Omental fat pad (tissue), 4 donors: ENCODE measurements at places on chromosomes 7 and 10.
A peak's percentile ranks its signal among the peaks of the same experiment; 100 is the strongest.

- no peak for DNase-seq
Observed at GRCh38 chr10:126131341-126131740, 235.0 kb downstream of the FANK1 start.

DNA sequence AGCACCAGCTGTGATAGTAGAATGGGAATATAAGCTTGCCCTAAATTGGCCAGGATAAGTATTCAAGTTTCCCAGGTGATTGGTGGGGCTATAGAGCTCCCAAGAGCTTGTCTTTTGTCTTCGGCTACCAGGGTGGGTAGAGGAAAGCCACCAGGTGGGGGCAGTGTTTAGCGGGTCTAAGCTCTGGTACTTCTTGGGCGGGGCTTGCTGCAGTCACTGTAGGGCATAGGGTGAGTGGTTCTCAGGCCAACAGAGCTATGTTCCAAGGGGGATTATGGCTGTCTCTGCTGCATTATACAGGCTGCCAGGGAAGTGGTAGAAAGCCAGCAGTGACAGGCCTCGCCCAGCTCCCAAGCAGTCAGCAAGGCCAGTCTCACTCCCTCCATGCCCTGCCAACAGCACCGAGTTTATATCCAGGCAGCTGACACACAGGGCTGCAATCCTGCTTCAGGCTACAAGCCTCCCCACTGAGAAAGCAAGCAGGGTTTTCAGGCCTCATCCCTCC is 110.7 kb downstream of the ZNF467 start:
- DNase-seq, result peak; percentile 44

DNA sequence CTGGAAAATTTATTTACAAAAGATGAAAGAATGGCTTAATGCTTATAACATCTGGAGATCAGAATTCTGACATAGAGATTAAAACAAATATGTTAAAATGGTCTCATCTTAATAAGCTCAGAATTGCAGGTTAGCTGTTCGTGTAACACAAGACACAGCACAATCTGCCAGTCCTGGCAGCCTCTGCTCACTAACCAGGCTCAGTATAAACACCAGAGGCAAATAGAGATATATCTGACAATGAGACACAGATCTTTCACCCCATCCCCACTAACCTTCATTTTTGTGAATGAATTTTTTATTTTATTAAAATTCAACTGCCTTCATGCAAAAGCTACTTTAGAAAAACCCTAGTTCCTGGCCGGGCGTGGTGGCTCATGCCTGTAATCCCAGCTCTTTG is 51.8 kb downstream of the RELN start:
- no peak for DNase-seq

DNA sequence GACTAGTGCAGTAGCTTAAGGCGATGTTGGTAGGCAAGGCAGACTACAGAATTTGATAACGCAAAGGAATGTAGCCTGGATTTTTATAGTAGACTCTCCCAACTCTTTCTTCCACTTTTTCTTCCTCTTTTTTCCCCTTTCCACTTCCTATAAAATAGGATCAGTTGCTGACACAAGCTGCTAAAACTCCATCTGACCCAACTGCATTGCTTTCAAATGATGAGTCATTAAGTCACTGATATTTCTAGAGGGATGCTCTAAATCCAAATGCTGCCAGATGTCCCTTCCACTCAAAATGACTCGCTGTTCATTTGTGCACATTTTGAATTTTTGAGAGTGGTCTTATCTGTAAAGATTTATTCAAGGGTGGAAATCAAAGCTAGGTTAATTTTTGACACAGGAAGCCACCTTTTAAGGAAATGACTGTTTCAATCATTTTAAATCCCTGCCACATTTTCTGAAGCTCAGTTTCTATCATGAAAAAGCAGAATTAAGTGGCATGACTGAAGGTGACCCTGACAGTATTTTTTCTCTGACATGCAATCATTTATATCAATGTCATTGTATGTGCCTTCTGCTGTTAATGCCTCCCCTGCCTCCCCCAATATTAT is 25.8 kb upstream of the SFMBT2 start:
- DNase-seq, result no peak

- DNase-seq, result no peak
Observed at GRCh38 chr10:43679509-43679908, 30.8 kb upstream of the ZNF32 start.

DNA sequence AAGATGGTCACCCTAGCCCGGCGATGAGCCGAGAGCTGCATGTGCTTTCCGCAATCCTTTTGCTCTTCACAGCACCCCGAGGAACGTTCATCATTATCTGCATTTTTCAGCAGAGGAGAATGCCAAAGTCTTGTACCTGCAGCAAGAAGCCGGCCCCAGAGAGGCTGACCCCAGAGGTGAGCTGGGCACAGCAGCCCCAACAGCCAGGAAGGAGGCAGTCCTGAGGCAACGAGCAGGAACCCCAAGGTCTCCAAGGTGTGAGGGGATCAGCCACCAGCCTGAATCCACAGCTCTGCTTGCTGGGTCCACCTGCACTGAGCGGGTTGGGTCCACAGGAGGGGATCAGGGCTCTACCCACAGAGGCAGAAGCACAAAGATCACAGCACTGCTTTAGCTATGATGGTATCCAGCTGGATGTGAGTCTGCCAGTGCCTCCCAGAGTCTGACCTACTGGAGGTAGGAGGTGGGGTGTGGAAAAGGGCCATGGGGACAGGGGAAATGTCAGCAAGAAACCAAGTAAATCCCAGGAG is 16.8 kb upstream of the GDF10 start:
- no peak for DNase-seq

- DNase-seq, result no peak
Observed at GRCh38 chr7:8442814-8443304, 9.4 kb downstream of the NXPH1 start.

DNA sequence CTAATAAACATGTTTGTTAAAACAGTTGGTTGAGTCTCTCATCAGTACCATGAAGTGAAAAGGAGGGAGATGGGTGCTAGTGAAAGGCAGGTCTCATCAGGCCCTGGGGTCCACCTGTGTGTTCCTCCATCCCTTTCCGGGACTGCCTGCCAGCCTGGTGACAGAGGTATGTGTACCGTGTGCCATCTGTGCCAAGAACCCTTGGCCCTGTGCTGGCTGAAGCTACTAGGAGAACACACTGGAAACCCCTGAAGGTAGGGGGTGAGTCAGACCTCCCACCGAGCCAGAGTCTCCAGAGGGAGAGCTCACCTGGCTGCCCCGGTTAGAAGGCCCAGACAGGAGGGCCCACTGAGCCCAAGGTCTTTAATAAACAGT is 2.3 kb downstream of the DDIT4 start:
- DNase-seq, result no peak

- no peak for DNase-seq
Observed at GRCh38 chr10:118047157-118047719, 497 bp upstream of the RAB11FIP2 start.

DNA sequence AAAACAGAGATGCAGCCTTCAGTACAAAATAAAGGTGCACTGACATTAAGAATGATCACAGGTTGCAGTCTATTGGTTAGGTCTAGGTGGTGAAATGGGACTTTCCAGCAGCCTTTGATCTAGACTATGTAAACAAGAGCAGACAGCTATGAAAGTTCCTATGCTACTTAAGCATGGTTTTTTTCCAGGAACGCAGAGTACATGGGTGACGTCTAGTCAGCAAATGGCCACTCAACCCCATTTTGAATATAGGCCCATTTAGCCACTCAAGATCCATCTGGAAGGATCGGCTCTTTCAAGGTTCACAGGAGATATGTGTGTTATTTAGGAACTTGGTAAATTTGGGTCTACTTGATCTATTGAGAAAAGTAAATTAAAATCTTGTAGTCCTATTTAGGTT is 1424.6 kb upstream of the LRRTM3 start:
- DNase-seq, result no peak

DNA sequence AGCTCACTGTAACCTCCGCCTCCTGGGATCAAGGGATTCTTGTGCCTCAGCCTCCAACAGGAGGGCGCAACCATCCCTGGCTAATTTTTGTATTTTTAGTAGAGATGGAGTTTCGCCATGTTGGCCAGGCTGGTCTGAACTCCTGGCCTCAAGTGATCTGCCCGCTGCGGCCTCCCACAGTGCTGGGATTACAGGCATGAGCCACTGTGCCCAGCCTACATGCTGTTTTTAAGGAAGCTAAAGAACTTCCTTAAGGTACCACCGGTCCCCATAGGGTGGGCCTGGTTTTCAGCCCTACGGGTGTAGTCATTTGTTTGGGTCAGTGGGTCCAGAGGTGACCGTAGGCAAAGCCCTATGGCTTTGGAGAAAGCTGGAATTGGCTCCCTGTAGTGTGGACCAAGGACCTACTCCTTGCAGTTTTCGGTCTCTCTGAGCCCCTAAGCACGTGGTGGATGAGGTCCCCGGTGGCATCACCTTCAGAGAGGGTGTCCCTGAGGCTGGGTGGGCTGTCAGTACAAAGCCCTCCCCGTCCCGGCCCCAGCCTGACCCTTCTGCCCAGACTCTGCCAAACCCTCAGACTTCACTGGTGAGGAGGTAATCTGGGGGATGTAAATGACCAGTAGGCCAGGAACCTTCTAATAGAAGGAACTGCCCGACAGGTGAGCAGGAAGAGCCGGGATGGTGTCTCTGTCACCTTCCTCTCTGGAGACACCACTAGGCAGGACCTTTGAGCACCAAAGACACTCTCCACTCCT is 30.5 kb downstream of the ANXA11 start:
- DNase-seq, result no peak

DNA sequence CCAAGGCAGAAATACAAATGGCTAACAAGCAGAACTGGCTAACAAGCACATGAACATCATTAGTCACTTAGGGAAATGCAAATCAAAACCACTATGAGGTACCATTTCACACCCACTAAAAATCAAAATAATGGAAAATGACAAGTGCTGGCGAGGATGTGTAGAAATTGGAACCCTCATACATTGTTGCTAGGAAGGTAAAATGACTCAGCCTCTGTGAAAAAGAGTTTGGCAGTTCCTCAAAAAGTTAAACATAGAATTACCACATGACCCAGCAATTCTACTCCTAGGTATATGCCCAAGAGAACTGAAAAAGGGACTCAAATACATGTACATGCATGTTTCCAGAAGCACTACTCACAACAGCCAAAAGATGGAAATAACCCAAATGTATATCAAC is 52.8 kb upstream of the ANAPC16 start:
- DNase-seq, result no peak

DNA sequence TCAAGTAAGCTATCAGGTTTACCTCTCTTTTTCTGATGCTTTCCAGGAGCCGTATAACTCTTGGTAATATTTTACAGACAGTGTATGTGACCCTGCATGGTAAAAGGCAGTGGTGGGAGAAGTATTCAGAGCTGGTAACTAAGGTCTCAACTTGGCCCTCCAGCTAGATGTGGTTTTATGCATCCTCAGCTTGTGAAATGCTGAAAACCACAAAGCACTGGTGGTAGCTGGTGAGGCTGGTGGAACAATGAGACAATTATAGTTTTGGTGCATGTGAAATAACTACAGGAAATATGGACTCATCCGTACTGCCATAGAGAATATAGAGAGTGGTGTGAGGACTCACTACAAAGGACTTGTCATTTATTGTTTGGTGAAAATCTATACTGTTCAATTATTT is 383.0 kb upstream of the PCDH15 start:
- DNase-seq, result no peak

DNA sequence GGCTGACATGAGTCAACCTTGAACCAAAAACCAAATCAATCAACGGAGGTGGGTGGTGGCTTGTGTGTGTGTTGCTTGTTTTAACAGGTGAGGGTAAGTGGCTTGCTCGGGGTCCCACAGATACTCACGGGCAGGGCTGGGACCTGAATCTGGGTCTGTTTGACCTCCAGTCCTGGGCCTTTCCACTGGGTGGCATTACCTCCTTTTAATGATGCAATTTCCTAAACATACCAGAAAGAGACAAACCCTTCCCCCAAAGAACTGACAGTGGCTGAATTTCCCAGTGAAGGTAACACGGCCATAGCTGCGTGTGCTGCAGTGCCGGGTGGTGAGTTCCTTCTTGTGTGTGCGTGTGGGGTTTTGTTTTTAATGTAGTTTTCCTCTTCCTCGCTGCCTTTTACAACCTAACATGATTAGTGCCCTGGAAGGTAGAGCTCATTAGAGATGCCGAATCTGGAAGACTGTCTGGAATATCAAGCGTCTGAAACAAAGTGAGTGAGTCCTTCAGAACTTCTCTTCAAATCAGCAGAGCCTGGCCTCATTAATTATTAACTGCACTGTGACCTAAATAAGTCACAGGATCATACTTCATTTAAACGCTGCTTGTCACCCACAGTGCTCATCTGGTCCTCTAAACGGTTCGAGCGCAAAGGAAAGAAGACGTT is 166.1 kb upstream of the TCERG1L start:
- DNase-seq, result no peak

DNA sequence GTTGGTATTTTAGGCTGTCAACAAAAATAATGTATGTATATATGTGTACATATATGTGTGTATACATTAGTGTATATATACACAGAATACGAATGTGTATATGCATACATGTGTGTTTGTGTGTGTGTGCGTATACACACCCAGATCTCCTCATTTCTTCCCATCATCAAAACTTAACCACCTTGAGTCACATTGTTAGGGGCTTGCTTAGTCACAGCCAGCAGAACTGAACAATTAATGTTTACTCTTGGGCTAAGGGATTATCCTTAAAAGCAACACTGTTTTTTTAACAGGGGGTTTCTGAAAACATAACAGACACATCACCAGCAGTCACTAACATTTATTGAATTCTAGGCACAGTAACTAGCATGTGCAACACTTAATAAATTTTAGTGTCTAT is 83.0 kb upstream of the ASAH2 start:
- no peak for DNase-seq

DNA sequence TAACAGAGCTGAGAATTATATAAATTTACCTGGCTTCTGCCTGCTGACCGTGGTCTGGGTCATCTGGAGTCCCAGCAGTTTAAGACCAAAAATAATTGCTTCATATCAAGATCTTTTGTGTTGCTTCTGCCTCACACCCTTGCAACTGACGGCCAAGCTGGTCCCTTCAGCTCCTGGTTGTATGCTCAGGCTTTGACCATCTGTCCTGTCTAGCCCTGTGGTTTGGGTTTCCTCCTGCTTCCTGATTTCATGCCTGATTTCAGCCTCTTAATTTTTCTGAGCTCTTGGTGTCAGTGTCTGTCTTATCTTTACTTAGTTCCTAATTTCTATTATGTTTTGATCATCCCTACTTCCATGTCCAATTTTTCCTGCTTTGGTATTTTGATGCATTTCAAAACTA is 87.9 kb upstream of the PLXDC2 start:
- no peak for DNase-seq

- DNase-seq, result no peak
Observed at GRCh38 chr10:46216836-46217751, 69.7 kb upstream of the ANTXRL start.

DNA sequence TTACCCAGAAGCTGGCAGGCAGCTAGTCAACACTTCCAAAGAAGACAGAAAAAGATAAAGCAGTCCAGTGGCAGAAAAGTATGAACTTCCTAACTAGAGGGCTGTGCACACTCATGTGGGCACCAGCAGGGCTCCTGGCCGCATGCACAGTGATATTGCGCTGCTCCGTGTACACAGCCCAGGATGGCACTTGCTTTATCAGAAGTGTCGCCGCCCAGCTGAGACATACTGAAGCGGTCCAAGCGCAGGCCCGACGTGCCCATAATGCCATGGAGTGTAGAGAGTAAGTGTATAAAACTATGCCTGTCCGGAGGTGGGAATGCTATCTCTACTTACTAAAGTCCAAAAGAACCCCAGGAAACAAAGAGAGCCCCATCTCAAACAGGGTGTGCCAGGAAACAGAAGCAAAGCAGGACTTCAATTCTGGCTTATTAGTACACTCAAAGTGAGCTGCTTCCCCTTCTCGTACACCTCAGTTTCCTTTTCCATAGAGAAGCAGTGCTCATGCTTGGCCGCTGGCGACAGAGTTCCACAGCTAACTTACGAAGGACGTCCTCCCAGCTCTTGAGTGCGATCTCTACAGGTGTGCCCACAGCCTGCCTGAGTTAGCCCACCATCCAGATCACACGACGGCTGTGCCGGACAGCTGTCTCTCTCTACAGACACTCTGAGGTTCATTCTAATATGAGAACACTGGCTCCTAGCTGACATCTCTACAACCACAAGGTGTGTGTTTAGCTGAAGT is 234.3 kb downstream of the COBL start:
- no peak for DNase-seq
